ENCODE measurements at places on chromosomes 6 and 20.

- no peak for DNase-seq
Measured at GRCh38 chr6:15338476-15338875, 92.6 kb downstream of the JARID2 start.

DNA sequence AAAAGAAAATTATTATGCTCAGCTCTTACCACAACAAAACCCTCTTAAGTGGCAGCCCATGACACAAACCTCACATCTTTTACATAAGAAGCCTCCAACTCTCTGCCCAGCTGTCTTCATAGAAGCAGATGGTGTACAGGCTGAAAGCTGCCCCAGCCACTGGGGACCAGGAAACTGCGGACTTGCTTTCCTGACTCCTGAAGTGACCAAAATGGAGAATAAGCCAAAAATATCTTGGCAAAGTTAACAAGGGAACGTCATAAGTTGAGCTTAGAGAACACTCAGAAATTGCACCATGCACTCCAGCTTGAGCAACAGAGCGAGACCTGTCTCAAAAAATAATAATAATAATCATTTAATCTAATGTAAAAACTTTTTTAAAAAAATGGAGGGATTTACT lies 160.3 kb upstream of the CDYL start:
- no peak for DNase-seq

GRCh38 chr6:97176468-97176867 lies 106.5 kb downstream of the MMS22L start:
- no peak for DNase-seq

DNA sequence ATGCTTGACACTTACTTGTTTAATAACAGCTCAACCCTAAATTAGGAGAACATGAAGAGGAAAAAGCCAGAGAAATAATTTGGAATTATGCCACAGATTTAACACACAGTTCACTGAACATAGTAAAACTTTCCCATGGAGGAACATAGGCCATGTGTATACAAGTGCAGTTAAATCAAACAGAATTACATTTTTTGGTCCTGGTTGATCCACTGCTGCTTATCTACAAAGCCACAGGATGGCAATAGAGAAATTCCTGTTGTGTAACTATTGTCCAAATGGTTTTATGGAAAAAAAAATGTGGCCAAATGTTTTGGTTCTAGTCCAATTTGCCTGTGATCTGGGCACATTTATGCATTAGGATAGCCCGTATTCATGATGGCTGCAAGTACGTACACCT lies 136.8 kb downstream of the ALDH8A1 start:
- no peak for DNase-seq

- no peak for DNase-seq
Measured at GRCh38 chr6:148538261-148539190, 195.9 kb downstream of the SASH1 start.

- DNase-seq = no peak
Measured at GRCh38 chr6:5230081-5230480, 30.7 kb downstream of the LYRM4 start.
